Activated CD4-positive, alpha-beta T cell treated with anti-CD3 and anti-CD28 coated beads for 4 hours (primary cell): ENCODE measurements at places on chromosomes 12 and 14.

- no peak for DNase-seq
Measured at GRCh38 chr12:89206390-89206789, 145.9 kb downstream of the DUSP6 start.

DNA sequence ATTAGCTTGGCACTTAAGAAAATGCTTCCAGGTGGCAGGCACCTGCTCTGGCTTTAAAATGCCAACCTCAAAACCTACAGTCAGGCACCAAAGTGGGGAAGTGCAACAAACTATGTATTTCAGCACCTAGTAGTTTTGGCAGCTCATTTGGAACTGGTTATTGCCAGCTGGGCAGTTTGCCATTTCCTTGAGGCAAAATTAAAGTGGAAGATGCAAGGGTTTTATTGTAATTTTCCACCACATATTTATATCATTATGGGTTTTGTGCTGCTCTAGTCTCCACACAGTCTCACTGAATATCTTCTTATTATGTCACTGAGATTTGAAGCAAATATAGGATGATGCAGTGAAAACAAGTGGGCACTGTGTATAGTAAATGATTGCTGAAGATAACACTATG, 117.0 kb downstream of the PRKD1 start:
- no peak for DNase-seq

GRCh38 chr14:26636561-26636960, 38.7 kb upstream of the NOVA1 start:
- DNase-seq, result no peak

- DNase-seq, result no peak
Measured at GRCh38 chr14:78627114-78627513, 456.9 kb downstream of the NRXN3 start.

GRCh38 chr14:79064214-79064613, 894.0 kb downstream of the NRXN3 start:
- no peak for DNase-seq

DNA sequence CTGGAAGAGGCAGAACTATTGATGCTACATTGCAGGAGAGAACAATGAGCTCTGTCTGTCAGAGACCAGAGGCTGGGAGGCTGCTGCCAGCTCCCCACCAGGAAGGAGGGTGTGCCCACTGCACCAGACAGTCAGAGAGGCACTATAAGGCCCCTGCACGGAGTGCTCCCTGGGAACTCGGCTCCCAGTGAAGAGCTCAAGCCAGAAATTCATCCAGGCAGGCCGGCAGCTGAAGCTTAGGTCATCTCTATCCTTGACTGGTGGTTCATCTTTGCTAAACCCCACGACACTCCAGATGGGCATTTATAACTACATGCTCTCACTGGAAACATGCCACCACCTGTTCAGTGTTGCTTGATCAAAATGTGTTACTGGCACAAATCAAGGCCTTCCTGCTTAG, 65.1 kb upstream of the GPATCH2L start:
- DNase-seq, result no peak

- DNase-seq, result no peak
Measured at GRCh38 chr14:85529803-85530574, at the start of gene FLRT2. TSS of gene FLRT2 (plus strand) at chr14:85530144. CDS start at chr14:85621515, 91,371 bp downstream.

DNA sequence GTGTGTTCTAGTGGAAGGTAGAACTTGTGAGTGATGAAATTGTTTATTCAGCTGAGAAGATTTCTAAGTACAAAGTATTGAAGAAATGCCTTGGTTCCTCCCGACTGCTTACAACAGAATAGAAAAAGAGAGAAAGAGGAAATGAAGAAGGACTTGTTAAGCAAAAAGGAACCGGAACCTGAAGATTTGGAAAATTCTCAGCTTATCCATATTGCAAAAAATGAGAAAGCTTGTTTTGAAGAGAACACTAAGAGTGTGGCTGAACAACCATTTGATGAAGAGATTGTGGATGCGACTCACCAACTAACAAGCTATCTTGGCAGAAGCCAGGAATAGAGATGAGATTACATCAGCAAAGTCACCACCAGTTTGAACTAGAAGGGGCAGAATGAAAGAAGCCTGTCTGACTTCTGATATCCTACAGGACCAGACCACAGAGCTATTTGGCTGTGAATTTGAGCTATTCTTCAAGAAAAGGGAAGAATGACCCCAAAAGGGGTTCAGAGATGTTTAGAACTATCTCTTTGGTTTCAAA, 15.1 kb downstream of the NDUFA9 start:
- no peak for DNase-seq

DNA sequence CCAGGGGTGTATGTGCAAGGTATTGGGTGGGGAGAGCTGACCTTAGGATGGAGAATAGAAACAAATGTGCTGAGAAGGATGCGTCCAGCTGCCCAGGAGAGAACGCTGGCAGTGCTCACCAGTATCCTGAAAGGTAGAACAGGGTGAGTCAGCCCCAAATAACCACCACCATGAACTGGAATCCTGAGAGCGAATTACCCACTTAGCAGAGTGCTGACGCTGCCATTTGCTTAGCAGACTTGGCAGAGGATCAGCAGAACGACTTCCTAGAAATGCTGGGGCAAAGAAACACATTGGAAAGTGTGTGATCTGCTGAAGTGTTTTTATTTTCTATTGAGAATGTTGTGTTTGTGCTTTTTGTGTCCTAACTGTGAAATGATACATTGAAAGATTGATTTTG, 213.6 kb downstream of the ADGRD1 start:
- no peak for DNase-seq

GRCh38 chr12:53051881-53052412, 2.1 kb downstream of the TNS2 start:
- no peak for DNase-seq

GRCh38 chr12:112978163-112979040, at the start of gene OAS2:
TSS of gene OAS2 (plus strand) at chr12:112978519. CDS start at chr12:112978609, 90 bp downstream.
- peak; percentile 77 for DNase-seq

DNA sequence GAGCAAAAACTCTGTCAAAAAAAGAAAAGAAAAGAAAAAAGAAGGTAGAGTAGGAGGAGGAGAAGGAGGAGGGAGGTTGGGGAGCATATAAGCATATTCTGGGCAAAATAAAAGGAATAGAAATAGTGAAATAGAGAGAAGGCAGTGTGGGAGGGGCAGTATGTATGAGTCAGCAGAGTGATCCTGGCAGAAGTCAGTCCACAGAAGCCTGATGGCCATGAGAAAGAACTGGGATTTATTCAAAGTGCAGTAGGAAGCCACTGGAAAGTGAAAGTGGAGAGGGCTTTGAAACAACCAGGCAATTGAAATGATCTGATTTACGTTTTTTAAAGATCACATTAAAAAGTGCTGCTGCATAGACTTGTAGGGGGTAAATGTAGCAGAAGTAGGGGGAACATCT, 368.6 kb upstream of the USP15 start:
- DNase-seq, result no peak

DNA sequence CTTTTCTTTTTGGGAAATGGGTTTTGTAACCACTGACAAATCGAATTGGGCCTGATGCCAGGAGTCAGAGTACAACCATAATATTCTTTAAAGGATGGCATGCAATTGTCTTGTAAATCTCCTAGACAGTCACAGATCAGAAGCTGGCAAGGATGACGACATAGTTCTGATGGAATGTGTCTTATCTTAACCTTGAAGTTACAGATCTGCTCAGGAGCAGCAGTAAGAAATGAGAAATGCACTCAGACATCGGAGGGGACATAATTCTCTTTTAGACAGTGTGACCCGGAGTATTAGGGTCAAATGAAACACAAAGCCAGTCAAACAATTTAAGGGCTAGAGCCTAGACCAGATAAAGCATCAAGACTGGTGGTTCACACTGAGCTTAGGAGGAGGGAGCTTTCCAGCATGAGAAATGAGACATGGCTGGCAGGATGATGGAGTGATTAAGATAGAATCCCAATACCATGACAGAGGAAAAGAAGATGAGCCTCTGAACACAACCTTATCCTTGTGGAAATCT, 17.5 kb downstream of the CBX5 start:
- no peak for DNase-seq

DNA sequence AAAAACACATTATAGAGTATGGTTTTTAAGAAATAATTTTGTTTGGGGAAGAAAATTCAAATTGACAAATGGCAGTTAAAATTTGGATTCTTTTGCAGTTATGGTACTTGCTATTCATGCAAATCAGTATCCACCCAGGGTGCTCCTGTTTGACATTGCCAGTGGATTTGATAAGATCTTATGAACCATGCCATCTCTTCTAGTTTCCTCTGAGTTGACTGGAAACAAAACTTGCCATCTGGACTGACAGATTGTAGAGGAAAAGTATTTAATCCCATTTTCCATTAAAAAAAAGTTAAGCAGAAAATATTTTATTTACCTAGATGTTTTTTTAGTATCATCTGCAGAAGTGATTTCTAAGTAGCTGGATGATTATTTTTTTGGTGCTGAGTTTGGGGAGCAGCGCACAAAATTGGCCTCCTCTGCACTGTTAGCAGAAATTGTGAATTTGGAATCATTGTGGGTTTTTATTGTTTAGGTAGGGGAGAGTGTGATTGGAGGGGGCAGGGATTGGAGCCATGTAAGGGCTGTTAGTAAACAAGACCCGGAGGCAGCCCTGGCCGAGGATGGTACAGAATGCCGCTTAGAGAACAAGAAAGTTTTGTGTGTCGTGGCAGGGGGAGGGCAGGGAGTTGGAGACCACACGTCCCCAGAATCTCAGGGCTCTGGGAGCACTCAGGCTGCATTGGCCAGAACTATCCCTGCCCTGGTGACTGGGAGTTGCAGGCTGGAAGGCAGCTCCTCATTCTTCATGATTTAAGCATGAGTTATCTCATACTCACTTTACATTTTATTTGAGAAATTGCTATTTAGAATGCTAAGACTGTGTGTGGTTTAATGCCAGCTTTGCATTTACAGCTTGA, 56.6 kb downstream of the WDR20 start:
- no peak for DNase-seq

GRCh38 chr12:48198672-48198971, 4.5 kb downstream of the OR10AD1 start:
- DNase-seq, result peak; percentile 19

DNA sequence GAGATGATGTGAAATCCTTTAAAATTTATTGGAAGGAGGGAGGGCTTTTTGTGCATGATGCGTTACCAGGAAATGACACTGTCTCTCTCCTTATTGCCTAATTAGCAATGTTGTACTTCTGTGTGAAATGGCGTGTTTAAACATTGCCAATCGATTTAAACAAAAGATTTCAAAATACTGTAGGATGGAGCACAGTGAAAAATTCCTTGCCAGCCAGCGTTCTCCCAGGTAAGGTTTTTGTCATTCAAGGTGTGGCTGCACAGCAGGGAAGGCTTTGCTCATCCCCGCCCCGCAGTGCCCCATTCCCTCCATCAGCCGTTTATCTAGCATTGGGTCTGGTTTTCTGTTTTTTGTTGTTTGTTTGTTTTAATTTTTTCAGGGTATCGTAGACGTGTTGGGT, 137.3 kb downstream of the CACNA1C start:
- no peak for DNase-seq

GRCh38 chr14:69263771-69264170, 3.8 kb downstream of the GALNT16 start:
- DNase-seq, result no peak

DNA sequence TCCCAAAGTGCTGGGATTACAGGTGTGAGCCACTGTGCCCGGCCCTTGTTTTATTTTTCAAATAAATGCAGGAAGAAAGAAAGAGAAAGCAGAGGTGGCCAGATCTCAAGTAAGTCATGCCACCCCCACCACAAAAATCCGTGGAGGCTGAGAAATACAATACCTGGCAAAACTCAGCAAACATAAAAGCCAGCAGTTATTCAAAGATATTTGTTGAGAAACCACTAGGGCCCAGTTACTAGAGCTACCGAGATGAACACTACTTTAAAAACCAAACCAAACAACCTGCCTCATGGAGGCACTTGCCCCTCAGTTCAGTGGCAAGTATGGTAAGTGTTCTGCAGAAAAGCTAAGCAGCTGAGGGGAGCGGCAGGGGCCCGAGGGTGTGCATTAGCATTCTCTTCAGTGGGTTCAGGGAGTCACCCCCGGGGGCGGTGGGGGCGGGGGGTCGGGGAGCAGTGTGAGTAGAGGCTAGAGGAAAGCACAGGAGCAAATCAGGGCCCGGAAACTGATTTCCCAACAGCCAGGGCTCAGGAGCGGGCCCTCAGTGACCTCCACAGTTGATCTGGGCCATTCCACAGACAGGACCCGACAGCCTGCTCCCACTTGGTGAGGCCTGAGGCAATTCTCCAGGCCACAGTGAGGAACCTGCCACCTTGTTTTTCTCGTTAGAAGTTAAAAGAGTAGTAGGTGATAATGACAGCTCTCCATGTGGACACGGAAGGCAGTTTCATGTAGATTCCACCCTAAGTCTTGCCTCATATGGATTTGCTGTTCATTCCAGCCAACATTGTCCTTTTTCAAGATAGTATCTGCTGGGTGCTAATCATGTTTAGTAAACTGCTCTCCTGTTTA, 8.6 kb downstream of the EVL start:
- DNase-seq, result peak; percentile 32

DNA sequence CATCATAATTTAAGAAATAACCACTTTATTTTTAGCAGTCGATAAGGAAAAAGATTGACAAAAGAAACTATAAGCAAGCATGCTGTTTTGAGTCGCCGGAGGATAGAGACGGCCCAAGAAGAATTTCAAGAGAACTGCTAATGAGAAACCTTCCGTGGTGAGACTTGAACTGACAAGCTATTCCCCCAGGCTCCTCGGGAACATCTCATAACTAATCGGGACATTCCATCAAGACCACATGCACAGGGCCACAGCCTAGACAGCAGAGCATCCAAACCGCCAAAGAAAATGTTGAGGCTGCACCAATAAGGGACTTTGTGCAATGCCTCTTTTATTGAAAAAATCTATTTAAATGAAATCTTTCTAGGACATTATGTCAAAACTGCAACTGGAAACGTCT, 51.0 kb downstream of the YEATS4 start:
- no peak for DNase-seq

DNA sequence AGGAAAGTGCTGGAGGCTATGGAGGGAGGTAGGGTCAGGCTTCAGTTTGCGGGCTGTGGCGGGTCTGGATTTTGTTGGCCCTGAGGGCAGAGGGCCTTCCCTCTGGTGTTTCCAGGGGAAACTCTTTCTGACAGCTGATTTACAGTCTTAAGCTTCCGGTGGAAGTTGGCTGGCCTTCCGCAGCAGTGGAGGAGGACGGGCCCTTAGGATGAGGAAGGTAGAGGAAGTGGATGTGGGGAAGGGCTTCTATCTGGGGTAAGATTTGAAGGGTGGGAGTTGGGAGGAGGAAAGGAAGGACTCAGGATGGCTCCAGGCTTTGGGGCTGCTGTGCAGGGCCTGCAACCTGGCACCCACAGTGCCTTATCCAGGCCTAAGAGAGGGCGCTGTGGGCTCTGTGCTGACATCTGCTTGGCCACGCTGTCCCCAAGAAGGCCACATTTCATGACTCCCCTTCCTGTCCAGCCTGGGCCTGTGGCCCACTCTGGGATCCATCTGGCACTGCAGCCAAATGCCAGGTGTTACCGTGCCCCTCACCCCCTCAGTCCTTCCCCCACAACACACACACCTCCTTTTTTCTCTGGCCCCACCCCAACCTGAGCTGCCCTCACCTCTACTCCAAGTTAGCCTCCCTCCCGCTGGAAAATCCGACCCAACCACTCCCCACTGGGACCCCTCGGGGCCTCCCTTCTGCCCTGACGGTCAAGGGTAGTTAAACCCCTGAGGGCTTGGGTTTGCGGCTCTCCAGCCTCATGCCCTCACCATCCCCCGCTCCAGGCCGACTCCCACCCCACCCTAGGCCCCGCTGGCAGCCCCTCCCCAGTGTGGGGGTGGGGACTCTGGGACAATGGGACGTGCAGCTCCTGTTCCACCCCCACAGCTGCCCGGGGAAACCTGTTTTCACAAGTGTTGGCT, 7.7 kb upstream of the PPP1R13B start:
- DNase-seq, result no peak

GRCh38 chr12:106417926-106418910, 60.7 kb downstream of the POLR3B start:
- DNase-seq, result no peak
